Adipocyte (in vitro differentiated cells): ENCODE measurements at places on chromosomes 7 and 10.
A peak's percentile ranks its signal among the peaks of the same experiment; 100 is the strongest.

- DNase-seq = peak; percentile 39
Observed at GRCh38 chr7:47298636-47299035, 283.3 kb downstream of the TNS3 start.

DNA sequence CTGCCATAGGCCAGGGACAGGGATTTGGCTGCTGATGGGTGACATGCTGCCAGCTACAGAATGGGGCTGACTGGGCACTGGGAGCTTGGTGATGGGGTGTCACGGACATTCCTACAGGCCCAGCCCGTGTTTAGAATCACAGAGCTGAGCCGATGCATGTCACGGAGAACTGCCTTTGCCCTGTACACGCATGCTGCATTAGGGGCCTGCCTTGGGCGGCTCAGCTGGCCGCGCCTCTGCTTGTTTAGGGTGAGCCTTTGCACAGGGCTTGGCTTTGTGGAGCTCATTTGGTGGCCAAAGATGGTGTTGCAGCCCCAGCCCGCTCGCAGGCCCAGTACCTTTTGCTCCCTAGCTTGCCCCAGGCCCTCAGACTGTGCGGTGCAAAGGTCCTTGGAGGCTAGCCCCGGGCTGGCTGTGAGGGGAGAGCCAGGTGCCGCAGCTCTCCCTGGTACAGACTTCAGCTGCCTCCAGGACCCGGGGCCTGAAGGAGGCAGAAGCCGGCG lies 108.4 kb upstream of the BTBD16 start:
- DNase-seq = no peak

GRCh38 chr7:70553364-70553763 lies 578.6 kb upstream of the GALNT17 start:
- no peak for DNase-seq

- DNase-seq = no peak
Observed at GRCh38 chr10:119003572-119004289, 25.8 kb upstream of the NANOS1 start.

- DNase-seq = no peak
Observed at GRCh38 chr7:91835826-91836368, 44.6 kb downstream of the MTERF1 start.

DNA sequence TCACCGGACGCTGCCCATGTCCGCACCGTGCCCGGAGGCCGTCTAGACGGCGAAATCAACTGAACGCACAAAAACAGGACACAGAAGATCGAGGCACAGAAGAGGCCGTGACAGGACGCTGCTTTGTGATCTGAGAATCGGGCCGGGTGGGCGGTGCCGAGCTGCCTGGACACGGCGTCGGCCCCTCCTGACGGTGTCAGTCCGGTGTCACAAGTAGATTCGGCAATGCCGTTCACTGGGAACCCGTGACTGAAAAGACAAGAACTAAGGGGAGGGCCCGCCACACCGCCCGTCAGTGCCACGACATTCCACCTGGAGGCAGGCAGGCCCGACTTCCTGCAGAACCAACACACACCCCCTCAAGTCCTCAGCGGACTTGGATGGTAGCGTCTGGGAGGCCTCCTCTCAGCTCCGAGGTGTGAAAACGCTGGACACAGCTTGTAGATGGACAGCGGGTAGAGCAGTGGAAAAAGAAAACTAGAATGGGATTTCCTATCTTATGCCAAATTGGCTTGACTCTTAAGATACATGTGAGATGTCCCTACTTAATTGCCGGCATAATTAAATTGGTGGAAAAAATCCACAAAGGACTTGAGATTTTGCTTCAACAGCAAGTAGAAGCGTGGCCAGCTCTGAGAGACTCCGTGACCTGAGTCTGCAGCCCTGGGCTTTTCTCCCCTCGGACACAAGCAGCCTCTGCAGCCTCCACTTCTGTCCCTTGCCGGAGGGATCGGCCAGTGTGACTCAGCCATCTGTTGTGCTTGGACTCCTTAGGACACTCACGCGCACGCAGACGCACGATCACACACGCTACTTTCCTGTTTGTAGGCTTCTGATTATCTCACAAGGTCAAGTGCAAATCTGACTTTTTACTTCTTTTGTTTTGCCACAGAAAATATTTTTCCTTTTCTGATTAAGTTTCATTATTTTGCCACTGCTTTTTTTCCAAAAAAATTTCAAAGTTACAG lies 269.0 kb downstream of the DIP2C start:
- no peak for DNase-seq

- DNase-seq = no peak
Observed at GRCh38 chr10:127797339-127797738, 60.4 kb downstream of the FOXI2 start.

DNA sequence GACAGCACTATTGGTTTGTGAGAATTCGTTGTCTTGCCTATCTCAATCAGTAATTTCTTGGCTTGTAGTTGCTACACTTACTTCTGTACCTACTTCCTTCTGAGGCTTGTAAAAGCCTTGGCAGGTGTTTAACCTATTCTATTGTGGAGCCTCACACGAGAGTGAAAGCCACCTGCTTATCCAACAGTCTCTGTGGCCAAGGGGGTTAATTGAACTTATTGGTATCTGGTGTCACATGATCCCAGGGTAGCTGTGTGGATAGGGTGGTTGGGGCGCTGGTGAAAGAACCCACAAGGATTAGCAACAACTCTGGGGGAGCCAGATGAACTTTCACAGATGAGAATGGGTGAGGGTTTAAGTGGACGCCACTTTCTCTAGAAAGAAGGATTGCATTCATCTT lies 13.9 kb upstream of the ATP6V0E2 start:
- DNase-seq = no peak

GRCh38 chr7:4724648-4725013 lies 42.5 kb downstream of the FOXK1 start:
- peak; percentile 18 for DNase-seq

DNA sequence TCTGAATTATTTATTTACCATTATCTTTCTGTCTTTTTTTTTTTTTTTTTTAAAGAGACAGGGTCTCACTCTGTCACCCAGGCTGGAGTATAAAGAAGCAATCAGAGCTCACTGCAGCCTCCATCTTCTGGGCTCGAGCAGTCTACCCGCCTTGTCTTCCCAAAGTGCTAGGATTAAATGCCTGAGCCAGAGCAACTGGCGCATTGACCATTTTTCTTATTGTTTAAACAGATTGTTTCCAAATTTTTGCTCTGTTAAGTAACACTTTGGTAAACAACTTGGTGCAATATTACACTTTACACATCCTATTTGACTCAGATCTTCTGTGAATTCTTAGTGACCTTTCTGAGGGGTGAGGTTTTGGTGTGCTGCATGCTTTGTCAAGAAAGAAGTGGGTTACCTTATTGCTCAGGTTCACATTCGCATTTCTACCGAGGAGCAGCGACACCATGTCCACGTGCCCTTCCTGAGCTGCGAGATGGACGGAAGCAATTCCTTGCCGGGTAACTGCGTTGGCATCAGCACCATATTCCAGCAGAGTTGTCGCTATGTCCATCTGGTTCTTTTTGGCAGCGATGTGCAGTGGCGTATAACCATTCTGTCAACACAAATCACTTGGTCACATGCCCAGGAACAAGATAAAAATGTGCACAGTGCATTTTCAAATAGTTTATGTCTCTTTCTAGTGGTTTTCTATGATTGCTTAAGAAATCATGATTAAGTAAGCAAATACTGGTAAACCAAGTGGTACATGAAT lies 203.2 kb downstream of the ANK3 start:
- no peak for DNase-seq

- DNase-seq = no peak
Observed at GRCh38 chr7:20779041-20779440, 7.6 kb downstream of the SP8 start.

- peak; percentile 86 for DNase-seq
Observed at GRCh38 chr7:102390697-102391484, 5.3 kb upstream of the PRKRIP1 start.

DNA sequence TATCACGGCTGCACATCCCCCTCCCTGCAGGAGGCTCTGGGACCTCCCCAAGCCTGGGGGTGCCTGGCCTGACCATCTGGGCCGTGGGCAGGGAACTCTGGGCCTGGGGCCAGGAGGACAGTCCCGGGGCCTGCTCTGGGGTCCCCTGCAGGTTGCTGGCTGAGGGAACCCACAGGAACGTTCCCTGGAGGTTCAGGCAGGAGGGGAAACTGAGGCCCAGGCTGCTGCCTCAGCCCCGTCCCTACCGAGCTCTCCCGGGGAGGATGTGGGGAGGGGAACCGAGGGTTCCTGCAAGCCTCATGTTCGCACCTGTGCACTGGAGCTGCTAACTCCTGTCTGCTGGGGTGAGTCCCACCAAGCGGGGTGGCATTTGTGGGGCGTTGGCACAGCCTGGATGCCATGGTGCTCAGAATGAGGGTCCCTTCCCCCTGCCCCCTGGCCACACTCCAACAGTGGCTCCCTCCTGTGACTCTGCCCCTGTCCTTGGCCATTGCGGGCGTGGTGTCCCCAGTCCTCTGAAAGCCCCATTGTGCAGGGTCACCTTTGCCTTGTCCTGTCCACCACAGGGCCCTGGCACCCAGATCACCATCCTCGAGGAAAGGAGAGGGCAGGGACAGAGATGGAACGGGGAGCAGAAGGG lies 9.4 kb downstream of the ELFN1 start:
- DNase-seq = no peak

- DNase-seq = peak; percentile 75
Observed at GRCh38 chr7:29921404-29922010, 68.1 kb downstream of the SCRN1 start.

- no peak for DNase-seq
Observed at GRCh38 chr10:74330646-74331045, 179.6 kb downstream of the ADK start.

- DNase-seq = no peak
Observed at GRCh38 chr10:132920101-132920925, 22.1 kb downstream of the CFAP46 start.

DNA sequence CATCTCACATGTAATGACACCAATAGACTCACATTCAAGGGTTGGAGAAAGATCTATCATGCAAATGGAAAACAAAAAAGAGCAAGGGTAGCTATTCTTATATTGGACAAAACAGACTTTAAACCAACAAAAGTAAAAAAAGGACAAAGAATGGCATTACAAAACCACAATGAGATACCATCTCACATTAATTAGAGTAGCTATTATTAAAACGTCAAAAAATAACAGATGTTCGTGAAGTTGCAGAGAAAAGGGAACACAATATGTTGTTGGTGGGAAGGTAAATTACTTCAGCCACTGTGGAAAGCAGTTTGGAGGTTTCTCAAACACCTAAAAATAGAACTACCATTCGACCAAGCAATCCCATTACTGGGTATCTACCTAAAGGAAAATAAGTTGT lies 197.0 kb downstream of the SNX13 start:
- no peak for DNase-seq

DNA sequence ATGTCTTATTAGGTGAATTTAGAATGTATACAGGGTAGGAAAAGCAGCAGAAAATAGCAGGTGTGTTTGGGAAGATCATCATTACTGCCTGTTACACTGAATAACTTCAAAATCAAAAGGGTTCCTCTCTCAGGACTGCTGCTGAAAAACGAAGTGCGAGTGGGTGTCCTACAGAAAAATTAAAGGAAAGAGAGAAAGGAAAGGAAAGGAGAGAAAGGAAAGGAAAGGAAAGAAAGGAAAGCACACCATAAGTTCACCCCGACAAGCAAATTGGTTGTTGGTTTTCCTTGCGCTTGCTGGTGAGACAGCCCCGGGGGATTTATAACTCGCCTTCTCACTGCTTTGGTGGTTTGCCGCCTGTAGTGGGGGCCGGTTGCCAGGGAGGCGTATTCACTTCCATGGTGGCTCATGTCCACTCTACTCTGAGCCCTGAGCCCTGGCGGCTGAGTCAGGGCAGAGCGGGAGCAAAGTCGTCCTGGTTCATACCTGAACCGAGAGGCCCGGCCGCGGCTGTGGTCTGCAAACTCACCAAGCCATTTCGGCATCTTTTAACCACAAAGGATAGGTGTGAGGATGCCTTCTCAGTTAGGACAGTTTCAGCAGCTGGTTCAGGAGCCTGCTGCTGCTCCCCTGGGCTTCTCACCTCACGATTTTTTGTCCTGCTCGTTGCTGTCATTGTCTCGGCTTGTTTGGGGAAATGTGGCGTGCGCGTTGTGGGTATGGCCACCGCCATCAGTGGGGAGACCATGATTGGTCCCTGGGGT lies 26.1 kb downstream of the INPP5A start:
- no peak for DNase-seq

DNA sequence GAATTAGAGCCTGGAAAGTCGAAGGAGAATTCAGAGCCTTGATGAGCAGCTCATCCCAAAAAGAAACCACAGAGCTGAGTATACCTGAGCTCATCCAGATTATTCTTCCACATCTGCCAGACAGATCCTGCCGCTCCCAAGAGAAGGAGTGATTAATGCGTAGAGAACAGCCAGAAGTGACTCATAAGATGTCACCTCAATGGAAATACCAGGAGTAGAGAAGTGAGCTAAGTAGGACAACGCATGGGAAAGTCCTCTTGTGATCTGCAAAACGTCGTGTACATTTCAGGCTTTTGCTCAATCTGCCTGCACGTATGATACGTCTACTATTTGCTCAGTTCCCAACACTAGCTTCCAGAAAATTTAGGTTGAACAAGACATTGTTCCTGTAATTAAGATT lies 230.5 kb upstream of the AUTS2 start:
- no peak for DNase-seq

DNA sequence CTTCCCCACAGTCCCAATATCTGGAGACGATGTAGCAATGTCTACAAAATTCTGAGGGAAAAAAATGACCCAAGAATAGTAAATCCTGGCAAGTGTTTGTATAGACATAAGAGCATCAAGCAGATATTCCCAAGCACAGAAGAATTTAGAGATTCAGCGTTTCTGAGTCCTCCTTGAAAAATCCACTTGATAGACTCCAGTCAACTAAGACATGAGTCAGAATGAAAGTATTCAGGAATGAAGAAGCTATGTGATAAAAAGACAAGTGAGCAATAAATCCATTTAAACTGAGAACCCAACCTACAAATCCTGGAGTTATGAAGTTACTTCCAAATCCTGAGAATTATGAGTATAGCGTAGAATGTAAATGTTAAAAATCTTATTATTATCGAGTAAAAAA lies 86.1 kb upstream of the NPY start:
- no peak for DNase-seq

- DNase-seq = no peak
Observed at GRCh38 chr7:45220846-45221618, 63.4 kb downstream of the RAMP3 start.

DNA sequence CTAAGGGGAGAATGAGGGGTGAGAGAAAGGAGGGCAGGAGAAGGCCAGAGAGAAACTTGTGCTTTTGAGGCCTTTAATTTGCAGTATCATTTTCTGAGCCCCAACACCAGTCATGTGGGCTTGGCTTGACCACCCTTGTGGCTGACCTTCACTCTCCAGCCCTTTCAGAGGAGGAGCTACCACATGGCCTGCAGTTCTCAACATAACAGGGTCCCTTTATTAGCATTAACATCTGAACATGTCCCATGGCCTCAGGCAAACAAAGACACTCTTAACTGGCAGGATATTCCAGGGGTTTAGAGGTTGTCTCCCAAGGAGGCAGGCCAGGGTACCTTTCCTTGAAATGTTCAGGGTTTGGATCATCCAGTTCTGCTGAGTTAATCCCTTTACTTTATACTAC lies 6.7 kb downstream of the ZNF713 start:
- DNase-seq = no peak
